Activated CD4-positive, alpha-beta T cell treated with anti-CD3 and anti-CD28 coated beads, Interleukin-2, amount 10 ng/mL, durations not matched to agents 7 days and 5 days (primary cell): ENCODE measurements at places on chromosomes 5 and 9. TPM values are rescaled to one million over a fixed set of nuclear protein-coding genes. Genes with fewer than 3 reads are reported as not detected.

GRCh38 chr9:71353720-71354119, 232.3 kb upstream of the TRPM3 start:
- H3K27ac ChIP-seq = no peak overlapping the region
- DNase-seq = no peak
- no peaks in the 10 kb centered on the region for H3K27me3 ChIP-seq
- no peaks in the 10 kb centered on the region for H3K36me3 ChIP-seq
- H3K4me1 ChIP-seq = no peaks in the 10 kb centered on the region

DNA sequence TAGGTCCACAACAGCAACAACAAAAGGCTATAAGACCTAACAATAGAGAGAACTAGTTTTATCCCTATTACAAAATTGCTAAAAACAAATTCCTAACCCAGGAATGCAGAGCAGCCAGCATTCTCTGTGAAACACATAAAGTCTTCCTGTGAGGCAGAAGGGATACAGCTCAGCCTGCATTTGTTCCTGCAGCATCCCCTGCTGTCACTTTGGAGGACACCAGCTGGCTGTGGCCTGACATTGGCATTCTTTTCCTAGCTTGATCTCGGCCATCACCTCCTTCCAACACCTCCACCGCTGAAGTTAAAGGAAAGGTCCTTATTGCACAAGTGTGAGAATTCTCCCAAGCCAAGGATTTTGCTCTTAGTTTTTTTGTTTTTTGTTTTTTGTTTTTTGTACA, 186.1 kb downstream of the SNCAIP start:
- H3K27me3 ChIP-seq = no peaks in the 10 kb centered on the region
- H3K27ac ChIP-seq = no peak overlapping the region
- H3K4me3 ChIP-seq = no peak overlapping the region
- DNase-seq = no peak
- no peaks in the 10 kb centered on the region for H3K36me3 ChIP-seq
- no peaks in the 10 kb centered on the region for H3K4me1 ChIP-seq

- peaks cover 38% of the 10 kb centered on the region for H3K4me1 ChIP-seq
- H3K27me3 ChIP-seq = no peaks in the 10 kb centered on the region
- H3K36me3 ChIP-seq = peaks cover 34% of the 10 kb centered on the region
- DNase-seq = no peak
These were observed 87.1 kb downstream of the CEMIP2 start for GRCh38 chr9:71681104-71681707.

- no peak overlapping the region for H3K27ac ChIP-seq
- no peaks in the 10 kb centered on the region for H3K4me1 ChIP-seq
- H3K4me3 ChIP-seq = no peak overlapping the region
- H3K27me3 ChIP-seq = no peaks in the 10 kb centered on the region
- H3K36me3 ChIP-seq = no peaks in the 10 kb centered on the region
These were observed 196.5 kb downstream of the TLE1 start for GRCh38 chr9:81492710-81493447.

GRCh38 chr9:75624998-75625397, 265.5 kb upstream of the PCSK5 start:
- H3K4me3 ChIP-seq = no peak overlapping the region
- H3K36me3 ChIP-seq = no peaks in the 10 kb centered on the region
- H3K4me1 ChIP-seq = no peaks in the 10 kb centered on the region
- no peak for DNase-seq
- no peak overlapping the region for H3K27ac ChIP-seq

PCDHGB1 gene
- total RNA-seq = not detected

GRCh38 chr5:94903726-94904125, 285.3 kb downstream of the SLF1 start:
- no peak overlapping the region for H3K4me3 ChIP-seq
- no peak for DNase-seq
- H3K27me3 ChIP-seq = no peaks in the 10 kb centered on the region

DNA sequence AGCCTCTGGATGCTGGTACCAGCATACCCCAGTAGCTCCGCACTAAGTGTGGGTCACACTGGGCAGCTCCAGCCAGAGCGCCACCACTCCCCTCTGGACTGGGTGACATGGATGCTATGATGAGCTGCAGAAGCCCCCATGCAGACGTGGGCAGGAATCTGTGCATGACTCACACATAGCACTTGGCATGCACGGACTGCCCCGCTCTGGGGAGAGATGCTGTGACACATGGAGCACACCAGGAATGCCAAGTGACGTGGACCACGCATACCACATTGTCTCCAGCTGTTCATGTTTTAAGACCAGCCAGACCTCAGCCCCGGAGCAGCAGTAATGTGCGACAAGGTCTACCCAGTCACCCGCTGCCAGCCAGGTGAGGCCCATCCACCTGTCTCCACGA, 64.1 kb downstream of the SEMA4D start:
- H3K4me3 ChIP-seq = no peak overlapping the region
- H3K27ac ChIP-seq = peak overlapping the region; percentile 46

C5orf34 gene
- 11.0 TPM for total RNA-seq

IL5 gene
- total RNA-seq = 0.33 TPM
